ENCODE measurements at places on chromosomes 1 and 21.

DNA sequence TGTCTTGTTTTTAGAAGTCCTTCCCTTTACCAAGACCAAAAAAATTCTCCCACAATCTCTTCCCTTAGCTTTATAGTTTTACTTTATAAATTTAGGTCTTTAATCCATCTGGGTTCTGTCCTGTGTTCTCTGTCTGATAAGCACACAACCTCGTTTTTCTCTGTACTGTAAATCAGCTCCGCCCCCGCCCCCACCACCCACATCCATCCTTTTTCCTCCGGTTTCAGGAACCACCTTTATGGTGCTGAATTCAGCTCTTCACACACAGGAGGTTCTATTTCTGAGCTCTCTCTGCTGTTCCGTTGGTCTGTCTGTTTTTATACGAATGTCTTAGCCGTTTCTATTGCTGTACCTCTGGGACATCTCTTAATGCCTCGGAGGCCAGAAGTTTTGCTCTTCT, 44.5 kb downstream of the ACTL8 start:
- DNase-seq = no peak

- no peak for DNase-seq
These were observed 9.0 kb upstream of the RPL5 start for GRCh38 chr1:92822879-92823278.

- DNase-seq = no peak
These were observed 147.9 kb upstream of the POU3F1 start for GRCh38 chr1:38194472-38194871.

DNA sequence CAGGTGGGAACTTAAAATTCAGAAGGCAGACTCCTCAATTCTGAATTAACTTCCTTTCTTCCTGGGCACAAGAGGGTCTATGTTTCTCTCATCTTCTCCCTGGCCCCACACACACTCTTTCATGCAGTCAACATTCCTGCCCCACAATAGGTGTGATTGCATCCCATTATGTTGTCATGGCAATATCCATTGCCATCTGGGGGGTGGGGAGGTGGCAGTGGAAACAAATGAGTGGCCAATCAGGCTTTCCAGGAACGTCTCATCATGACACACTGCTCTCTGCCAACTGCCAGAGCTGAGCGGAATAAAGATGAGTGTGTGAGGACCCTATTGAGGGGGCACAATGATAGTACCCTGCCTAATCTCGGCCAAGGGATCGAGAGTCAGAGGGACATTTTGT, 80.4 kb downstream of the KCND3 start:
- no peak for DNase-seq

- DNase-seq = no peak
These were observed 401.8 kb downstream of the RWDD3 start for GRCh38 chr1:95635811-95636210.

DNA sequence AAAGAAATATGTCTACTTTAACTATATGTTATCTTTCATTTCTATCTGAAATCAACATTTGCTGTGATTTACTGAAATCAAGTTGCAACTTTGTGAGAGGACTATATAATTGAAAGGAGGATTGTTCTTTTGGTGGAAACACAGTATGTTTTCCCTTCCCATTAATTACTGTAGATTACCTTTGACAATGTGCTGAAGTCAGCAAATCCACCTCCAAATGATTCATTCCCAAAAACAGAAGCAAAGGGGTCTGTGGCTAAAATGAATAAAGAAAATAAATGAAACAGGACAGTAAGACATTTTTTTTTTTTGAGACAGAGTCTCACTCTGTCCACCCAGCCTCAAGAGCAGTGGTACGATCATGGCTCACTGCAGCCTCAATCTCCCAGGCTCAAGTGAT, 35.4 kb upstream of the TTC39A start:
- DNase-seq = no peak

DNA sequence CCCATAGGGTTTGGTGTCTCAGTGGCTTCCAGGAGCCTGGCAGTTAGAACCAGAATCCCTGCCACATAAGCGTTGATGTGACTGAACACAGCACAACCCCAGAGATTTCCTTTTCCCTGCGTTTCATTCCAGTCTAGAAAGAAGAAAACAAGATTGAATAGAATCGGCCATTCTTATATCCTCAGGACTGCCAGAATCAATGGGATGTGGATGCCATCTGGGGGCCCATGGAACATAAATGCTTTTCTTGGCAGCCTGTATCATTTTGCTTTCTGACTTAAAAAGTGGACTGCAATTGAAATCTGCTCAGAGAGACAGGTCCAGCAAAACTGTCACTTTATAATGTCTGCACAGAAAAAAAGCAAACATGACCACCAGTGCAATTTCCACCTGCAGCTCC, 80.3 kb downstream of the DISC1 start:
- DNase-seq = no peak

Measured in suprapubic skin (tissue), 4 donors.